ENCODE measurements at places on chromosomes 2 and 18. TPM values are rescaled to one million over a fixed set of nuclear protein-coding genes. Genes with fewer than 3 reads are reported as not detected.

DNA sequence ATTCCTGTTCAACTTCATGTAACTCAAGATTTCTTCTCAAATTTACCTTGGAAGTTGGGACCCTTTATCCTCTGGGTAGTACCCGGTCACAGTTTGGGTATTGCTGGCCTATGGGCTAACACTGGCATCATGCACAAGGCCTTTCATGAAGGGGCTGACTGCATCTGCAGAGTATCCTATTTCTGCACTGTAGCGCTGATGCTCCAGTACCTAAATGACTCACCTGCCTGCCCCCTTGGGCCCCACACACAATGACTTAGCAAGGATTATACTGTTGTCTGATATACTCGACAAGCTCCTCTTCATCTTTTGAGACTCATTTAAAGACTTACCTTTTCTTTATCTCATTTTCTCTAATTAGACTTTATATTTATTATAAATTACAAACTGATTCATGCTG is 39.9 kb downstream of the DNAH6 start:
- DNase-seq, result no peak

DNA sequence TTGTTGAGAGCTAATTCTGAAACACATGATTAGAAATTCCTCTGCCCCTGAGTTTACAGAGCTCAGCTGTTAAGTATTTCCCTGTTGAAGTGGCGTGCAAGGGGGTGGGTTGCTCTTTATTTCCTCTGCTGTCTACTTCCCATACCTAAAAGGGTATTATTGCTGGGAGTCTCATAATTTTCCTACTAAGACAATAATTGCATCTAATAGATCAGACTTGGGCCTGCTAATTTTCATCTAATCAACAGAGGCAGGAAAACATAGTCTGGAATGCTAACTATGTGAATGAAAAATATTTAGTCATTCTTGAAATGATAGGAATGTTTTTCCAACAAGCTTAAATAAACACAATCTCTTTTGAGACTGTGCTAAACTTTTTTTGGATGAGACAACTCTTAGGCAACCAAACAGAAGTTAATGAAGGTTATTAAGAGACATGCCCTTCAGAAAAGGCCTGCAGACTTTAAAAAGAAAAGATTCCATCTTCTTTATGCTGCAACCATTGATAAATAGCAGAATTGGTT is 111.4 kb downstream of the FEZ2 start:
- DNase-seq, result peak; percentile 51

GRCh38 chr2:167592441-167592840 is 655.0 kb downstream of the STK39 start:
- no peak for DNase-seq

DNA sequence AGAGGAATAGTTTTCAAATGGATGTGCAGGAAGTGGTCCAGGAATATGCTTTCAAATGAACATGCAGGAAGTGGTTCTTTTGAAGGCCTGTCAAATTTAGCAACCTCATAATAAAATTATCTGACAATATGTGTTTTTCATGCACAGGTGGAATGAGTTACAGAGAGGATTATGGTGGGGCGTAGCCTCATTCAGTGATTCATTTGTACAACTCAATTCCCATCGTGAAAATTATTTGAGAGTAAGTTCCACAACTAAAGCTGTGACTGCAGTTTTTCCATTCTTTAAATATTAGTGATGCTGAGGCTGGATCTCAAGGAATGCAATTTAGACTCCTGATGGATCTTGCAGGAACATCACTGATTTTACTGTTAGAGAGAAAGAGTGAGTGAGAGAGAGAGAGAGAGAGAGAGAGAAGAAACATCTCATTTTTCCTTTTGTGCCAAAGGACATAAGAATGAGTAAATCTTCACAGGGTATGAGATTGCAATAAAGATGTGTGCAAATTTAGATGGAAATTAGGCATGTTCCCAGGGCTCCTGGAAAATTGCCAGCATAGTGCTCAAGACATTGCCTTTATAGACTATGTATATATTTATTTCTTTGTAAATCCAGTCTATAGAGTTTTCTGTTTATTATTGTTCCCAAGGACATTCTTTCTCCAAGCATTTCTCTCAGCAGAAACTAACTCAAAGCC is 394.9 kb upstream of the ZEB2 start:
- DNase-seq, result peak; percentile 64

DNA sequence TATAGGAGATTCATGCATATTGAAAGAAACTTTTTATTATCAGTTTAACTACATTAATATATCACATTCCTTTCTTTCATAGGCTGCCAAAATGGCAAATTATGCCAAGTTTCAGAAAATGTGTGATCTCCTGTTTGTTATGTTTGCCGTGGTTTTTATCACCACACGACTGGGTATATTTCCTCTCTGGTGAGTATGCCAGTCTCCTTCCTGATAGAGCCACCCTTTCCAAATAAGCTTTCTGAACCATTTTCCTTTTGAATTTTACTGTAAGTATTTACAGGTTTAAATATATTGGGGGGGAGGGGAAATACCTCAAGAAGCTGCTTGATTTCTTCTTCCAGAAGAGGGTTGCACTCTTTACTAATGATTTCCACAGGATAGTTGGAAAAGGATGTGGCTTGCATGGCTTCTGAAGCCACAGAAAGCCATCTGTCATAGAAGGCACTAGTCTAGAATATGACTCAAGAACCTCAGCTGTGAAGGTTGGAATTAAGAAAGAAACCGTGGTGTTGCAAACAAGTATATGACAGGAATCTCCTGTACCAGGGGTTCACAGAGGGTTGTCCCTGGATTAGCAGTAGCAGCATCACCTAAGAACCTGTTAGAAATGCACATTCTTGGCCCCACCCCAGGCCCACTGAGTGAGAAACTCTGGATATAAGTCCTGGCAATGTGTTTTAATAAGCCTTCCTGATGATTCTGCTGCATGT is 84.5 kb upstream of the NOSTRIN start:
- peak; percentile 50 for DNase-seq

DNA sequence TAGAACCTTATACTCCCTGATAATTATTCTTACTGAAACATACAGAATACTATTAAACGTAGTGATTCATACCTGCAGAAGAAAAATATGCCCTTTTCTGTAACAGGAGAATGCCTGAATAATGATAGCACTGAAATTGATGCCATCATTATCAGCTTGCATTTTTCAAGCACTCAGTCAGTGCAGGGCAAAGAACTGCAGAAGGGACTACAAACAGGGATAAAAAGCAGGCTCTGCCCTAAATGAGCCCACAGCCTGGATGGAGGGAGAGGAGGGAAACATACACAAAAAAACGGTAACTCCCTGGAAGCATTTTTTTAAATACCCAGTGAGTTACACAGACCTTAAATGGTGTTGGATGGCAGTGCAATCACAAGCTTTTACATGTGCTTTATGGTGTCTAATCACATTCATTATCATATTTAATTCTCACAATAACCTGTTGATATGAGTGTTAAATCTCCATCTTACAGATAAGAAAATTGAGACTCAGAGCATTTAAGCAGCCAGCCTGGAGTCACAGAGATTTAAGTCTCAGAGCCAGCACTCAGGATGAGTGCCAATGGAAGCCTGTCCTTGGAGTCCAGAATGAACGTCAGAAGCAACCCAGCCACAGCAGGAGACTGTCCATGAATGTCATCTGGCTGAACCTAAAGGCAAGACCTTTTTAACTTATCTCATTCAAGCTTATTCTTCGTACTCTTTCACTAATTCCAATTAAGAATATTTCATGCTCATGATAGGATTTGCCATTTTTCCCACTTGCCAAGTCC is 139.3 kb upstream of the CTNNA2 start:
- DNase-seq, result no peak

DNA sequence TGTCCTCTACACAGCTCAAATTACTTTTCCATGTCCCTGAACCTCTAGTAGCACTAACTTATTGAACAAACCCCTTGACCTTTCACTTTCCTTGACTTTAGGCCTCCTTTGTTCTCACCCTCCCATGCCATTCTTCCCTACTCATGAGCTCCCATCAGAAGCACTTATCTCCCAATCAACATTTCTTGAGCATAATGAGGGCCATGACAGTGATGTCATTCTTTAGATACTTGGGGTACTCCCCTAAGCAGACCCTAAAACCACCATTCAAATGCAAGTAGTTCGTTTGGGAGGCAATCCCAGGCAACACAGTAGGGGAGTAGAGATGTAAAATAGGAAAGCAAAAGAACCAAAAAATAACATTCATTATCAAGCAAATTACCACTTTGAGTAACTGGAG is 115.9 kb upstream of the ARHGAP28 start:
- no peak for DNase-seq

GRCh38 chr2:227889336-227889735 is 17.9 kb downstream of the DAW1 start:
- DNase-seq, result peak; percentile 64

DNA sequence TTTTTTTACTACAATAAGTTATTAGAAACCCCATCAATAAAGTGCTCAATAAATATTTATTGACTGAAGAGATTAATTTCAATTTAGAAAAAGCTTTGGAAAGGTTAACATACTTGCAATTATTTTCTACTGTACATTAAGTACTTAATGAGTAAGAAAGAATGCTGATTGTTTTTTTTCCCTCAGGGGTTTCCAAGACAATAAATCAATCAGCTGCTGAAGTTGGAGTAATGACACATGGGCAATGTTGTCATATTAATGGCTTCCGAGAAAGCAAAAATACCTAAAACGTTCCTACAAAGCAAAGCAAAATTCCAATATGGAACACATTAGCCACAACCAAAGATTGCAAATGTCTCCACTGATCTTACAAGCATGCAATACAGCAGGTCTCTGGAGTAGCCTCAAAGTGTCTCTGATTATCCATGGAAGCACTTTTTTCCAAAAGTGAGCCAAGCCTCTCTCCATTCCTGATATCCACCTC is 66.7 kb downstream of the ZC3H6 start:
- no peak for DNase-seq

DNA sequence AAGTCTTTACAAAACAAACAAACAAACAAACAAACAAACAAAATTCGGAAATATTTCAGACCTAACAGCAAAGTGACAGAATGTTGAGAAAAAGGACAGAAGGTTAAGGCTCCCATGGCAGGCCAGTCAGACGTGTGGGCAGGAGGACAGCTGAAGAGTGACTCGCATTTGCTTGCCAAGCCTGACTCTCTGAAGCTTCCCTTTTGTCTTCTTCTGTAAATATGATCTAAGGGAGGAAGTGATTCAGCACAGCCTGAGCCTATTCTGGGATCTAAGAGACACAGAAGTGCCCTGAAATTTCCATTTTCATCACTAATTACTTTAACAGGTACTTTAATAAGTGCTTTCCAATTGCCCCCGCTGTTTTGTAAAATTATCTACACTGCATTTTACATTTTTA is 134.0 kb upstream of the LYPD1 start:
- DNase-seq, result peak; percentile 37

DNA sequence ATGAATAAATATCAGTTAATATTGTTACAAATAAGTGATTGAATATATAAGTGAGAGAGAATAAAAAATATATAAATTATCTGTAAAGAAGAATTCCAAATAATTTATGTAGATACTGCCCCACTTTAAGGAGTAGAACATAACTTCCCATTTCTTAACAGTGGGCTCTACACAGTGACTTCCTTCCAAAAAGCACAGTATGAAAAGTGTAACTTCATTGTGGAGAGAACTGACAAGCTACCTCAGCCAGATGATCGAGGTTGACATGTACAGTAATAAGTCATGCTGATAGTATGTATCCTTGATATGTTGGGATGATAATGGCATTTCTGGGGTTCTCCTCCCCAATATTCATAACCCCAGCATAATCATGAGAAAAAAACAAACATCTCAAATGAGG is 191.9 kb upstream of the FN1 start:
- DNase-seq, result no peak

- DNase-seq, result no peak
These were observed 65.5 kb downstream of the NEB start for GRCh38 chr2:151668737-151669136.

- DNase-seq, result no peak
These were observed 1.7 kb upstream of the SMAD4 start for GRCh38 chr18:51028201-51028805.

DNA sequence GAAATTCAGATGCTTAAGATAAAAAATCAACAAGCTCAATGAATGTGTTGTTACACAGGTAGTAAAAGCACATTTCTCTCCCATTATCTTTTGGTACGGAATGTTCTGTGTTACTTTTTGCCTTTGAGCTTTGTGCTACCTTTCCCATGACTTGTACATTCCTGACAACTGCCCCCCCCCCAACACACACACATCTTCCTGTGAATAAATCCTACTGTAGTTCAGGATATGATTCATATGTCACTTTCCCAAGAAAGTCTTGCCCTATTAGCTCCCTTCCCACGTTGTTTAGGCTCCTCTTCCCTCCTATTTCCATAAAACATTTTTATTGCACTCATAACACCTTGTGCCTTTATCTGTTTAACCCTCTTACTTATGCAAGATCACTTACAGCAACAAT is 442.6 kb upstream of the LRATD1 start:
- DNase-seq, result peak; percentile 74

DNA sequence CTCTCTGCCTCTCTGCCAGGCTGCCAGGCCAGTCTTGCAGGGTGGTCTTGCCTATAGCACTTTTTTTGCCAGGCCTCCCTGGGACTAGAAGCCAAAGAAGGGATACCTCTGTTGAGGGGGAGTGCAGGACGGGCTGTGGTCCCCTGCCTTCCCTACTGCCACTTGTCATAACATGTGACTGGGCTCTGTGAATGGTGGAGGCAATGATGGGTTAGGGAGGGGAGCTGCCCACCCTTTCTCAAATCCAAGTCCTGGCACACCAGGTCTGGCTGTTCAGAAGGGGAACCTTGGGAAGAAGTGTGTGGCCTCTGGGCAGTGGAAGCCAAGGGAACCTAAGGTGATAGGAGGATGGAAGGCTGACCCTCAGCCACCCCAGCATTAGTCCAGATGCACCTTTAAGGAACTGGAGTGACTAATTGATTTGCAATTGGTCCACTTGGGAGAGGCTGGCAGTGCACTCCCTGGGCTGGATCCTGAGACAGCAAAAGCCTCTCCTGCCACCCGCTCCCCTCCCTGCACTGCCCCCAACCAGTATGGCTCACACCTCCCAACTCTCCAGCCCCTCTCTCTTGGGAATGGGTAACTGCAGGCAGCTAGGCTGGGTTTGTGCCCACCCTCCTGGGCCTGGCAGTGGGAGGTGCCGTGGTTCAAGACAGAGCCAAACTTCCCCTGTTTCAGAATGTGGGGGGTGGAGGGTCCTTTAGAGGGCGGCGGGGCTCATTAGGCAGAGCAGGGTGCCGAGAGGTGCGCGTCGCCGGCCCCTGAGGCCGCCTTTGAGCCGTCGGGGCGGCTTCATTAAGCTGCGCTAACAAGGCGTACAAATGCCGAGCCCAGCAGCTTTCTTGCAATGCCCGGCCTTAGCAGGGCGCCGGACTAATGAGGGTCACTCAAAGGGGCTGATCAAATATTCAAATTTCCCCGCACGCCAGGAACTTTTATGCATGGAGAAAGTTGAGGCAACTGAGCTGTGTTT is 4.5 kb upstream of the SIX3 start:
- DNase-seq, result no peak

- DNase-seq, result no peak
These were observed 82.5 kb downstream of the GBX2 start for GRCh38 chr2:236085647-236086046.

- no peak for DNase-seq
These were observed 9.0 kb downstream of the CCDC68 start for GRCh38 chr18:54950221-54950620.

The CIB4 gene
- total RNA-seq, result not detected

The AKAIN1 gene
- not detected for total RNA-seq

The DYSF gene
- total RNA-seq, result 0.82 TPM

The TUBA3E gene
- total RNA-seq, result not detected

The DSG3 gene
- total RNA-seq, result 73.1 TPM

The TRIM54 gene
- not detected for total RNA-seq

The SERPINB3 gene
- 0.88 TPM for total RNA-seq

The SKOR2 gene
- not detected for total RNA-seq
